ENCODE measurements at places on chromosomes 5 and 9. TPM values are rescaled to one million over a fixed set of nuclear protein-coding genes. Genes with fewer than 3 reads are reported as not detected.

BTNL8 gene
- not detected for total RNA-seq

ERMP1 gene
- total RNA-seq, result 20.3 TPM

ELOVL7 gene
- total RNA-seq, result 4.1 TPM

PCDHGA5 gene
- total RNA-seq, result 17.8 TPM

KIF20A gene
- 6.3 TPM for total RNA-seq

MORN5 gene
- not detected for total RNA-seq

PCAT7 gene
- not detected for total RNA-seq

TRMO gene
- total RNA-seq, result 23.5 TPM

ACOT12 gene
- 5.0 TPM for total RNA-seq
